ENCODE measurements at places on chromosomes 3 and 15.
A peak's percentile ranks its signal among the peaks of the same experiment; 100 is the strongest.

GRCh38 chr3:120196333-120196732 lies 88.7 kb downstream of the GPR156 start:
- no peak for DNase-seq

- peak; percentile 61 for DNase-seq
Observed at GRCh38 chr3:66036586-66037148, 2.1 kb downstream of the MAGI1 start.

- DNase-seq, result no peak
Observed at GRCh38 chr3:80543154-80543553, 775.4 kb upstream of the ROBO1 start.

DNA sequence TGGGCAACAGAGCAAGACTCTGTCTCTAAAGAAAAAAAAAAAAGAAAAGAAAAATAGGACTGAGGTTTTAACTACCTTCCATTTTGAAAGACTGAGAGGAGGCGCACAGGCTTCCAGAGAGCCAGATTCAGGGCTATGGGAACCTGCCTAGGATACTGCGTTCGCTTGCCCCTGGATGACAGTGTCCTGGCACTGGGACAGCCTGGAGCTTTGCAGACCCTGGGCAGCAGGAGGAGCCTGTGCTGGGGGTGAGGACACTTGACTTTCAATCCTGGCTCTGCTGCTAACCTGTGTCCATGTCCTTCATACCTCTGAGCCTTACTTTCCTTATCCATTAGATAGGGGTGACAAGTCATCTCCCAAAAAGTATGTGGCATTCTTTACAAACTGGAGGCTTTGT lies 31.2 kb downstream of the CD276 start:
- DNase-seq, result no peak

DNA sequence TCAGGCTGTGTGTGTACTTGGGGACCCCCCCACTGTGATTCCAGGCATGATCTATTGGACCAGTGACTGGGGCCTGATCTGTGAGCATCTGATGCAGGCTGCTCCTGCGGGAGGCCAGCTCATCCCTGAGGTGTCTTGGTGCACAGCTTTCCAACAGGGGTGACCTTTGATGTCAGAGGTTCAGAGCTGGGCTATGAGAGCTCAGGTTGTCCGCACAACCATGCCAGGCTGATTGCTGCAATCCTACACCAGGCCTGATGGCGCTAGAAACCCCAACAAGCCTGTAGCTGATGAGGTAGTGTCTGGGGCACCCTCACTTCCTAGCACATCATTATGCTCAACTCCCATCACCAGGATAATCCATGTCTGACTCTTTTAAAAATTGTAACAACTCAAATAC lies 56.1 kb upstream of the CACNA2D3 start:
- no peak for DNase-seq

DNA sequence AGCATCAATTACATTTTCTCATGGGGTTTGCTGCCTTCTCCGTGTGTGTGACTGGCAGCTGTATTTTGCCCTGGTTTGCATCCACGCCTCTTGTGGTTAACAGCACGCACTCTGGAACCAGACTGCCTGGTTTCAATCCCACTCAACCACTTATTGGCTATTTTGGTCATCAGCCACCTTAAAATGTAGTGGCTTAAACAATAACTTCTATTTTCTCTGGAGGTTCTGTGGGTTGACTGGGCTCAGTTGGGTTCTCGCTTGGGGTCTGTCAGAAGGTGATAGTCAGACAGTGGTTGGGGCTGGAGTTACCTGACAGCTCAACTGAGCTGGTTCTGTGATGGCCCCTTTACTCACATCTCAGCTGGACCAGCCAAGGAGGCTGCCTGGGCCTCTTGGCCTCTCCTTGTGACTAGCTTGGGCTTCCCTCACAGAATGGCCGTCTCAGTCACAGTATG lies 36.8 kb downstream of the EHD4 start:
- no peak for DNase-seq

GRCh38 chr15:46892621-46893160 lies 824.6 kb upstream of the SEMA6D start:
- no peak for DNase-seq

DNA sequence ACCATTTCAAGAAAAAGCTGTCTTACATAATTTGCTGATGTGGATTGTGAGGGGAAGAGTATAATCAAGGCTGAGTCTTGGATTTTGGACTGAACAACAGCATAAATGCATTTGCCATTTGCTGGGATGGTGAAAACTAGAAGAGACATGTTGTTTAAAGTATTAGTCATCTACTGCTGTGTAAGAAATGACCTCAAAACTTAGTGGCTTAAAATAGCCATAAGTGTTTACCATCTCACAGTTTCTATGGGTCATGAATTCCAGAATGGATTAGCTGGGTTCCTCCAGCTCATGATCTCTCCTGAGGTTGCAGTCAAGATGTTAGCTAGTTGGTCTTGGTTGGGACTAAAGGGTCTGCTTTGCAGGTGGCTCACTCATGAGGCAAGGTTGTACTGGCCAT lies 66.2 kb downstream of the SCN11A start:
- no peak for DNase-seq

DNA sequence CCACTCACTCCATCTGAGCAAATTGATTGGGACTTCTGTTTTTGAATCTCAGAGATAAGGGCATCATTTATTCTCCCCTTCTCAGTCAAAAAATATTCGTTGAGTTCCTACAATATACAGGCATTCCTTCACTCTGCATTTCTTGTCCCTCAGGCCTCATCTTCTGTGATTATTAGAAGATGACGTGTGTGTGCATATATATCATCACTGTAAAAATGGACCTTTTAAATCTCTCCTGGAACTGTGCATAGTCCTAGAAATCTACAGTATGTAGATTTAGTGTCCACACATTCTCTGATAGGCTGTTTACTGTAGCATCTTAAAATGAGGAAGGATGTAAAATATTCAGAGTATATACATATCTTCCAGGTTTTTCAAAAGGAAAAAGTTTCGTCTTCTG lies 43.2 kb upstream of the PLXNA1 start:
- DNase-seq, result no peak

DNA sequence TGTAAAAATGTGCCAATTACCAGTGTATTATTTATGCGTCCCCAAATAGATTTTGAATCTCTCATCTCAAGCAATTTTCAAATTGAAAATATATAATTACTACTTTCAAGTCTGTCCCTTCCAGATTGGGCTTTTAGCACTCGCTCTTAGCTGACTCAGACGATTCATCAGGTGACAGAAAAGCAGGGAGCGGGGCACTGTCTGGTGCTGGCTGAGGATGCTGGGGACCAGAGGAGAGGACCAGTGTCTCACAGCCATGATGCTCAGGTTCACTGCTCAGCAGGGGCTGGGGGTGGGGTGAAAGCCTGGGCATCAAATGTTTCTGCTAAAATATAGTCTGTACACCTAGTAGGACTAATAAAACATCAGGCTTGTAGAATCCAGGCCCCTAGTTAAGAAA lies 199.9 kb downstream of the GABRG3 start:
- no peak for DNase-seq

GRCh38 chr3:36302158-36302509 lies 78.2 kb upstream of the STAC start:
- no peak for DNase-seq

DNA sequence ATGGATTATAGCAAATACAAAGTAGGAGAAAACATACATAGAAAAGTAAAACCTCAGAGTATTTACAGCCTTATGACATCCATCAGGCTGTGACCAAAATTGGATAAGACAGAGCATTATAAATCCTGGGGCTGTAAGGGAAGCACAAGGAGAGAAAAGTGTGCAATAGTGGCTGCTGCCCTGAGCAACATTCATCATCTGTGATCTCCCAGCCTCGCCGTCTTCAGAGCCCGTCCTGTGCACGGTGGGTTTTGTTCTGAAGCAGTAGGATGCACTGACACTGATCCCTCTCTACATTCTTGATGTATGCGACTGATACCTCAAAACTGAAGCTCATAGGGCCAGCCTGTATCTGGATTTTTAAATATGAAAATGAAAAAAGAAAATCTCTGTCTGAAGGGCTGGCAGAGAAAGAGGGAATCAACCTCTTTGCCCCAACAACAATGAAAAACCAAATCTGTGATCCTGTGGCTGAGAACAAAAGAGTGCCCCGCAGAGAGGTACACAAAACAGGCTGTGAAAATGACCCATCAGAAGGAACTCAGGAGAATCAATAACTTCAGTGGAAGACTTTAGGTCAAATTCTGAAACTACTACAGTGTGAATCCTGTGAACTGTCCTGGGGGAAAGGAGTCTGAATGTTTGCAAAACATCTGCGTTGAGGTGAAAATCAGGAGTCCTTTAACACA lies 8.2 kb upstream of the RTP4 start:
- DNase-seq, result no peak

DNA sequence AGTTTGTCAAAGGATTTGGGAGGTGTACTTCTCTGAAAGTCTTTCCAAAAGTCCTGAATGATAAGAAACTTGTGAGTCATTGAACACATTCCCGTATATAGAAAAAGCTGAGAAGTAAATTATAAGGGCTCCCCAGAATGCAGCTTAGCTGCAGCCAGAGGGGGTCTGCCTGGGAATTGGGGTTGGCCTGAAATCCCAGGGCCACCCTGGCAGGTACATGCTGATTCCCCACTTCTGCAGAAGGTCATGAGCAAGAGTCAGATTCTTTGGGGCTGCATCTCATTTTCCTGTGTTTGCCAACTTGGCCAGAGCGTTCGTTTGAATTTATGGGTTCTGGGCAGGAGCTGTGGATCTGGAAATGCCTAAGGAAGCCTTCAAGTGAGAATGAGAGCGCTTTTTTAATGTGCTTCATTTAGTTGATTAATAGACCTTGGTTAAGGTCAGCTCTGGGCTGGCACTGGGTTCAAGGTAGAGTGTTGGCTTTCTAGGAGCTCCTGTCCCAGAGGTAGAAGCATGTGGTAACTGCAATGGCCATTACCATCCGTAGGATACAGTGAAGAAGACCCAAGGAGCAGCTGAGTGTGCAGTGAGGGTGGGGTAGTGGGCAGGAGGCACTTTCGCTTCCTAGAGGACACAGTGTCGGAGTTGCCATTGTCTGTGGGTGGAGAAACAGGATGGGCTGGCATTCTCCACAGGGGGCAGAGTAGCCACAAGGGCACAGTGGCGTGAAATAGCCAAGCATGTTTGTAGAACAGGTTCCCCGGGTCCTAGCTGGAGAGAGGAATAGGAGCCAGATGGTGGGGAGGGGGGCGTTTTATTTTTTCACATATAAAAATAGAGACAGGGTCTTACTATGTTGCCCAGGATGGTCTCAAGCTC lies 3.2 kb downstream of the SLC6A6 start:
- DNase-seq, result no peak

GRCh38 chr15:61893146-61893545 lies 167.1 kb downstream of the VPS13C start:
- DNase-seq, result no peak

GRCh38 chr3:149085828-149086231 lies 503 bp downstream of the HLTF start:
- peak; percentile 55 for DNase-seq

Measured in H9 (cell line).